ENCODE measurements at places on chromosomes 5 and 9. TPM values are rescaled to one million over a fixed set of nuclear protein-coding genes. Genes with fewer than 3 reads are reported as not detected.

DNA sequence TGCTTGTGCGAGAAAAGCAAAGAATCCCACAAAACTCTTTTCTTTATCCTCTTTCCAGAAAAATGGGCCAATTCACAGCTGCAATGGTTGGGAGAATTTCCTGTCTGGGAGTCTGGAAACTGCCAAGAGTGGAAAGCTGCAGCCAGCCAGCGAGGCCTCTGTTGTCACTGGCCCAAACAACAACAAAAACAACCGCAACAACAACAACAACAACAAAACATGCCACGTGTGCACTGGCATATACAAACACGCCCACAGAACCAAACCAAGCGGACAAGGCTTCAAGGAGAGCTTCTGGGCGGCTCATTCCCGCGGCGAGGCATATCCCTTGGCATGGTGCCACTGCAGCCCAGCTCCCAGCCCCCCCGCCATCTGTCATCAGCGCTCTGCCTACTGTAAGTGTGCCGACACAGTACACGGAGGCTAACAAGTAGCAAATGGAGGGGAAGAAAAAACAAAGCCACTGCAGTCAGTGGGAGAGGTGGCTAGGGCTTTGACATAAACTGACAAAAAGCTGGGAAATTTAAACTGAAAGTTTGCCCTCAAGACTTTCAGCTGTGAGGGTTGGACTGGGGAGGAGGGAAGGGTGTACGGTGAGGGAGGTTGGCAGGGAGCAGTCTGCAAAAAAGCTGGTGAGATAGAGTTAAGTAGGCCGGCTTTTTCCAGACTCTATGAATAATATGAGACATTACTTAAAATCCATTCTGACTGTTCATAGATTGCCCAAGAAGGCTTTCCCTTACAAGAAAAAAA lies 165.0 kb upstream of the ZNF462 start:
- H3K4me3 ChIP-seq: no peak overlapping the region
- no peaks in the 10 kb centered on the region for H3K27me3 ChIP-seq

- H3K4me3 ChIP-seq: no peak overlapping the region
- DNase-seq: no peak
- no peaks in the 10 kb centered on the region for H3K36me3 ChIP-seq
- no peak overlapping the region for H3K27ac ChIP-seq
- no peaks in the 10 kb centered on the region for H3K27me3 ChIP-seq
Observed at GRCh38 chr5:35160486-35161116, 69.7 kb downstream of the PRLR start.

DNA sequence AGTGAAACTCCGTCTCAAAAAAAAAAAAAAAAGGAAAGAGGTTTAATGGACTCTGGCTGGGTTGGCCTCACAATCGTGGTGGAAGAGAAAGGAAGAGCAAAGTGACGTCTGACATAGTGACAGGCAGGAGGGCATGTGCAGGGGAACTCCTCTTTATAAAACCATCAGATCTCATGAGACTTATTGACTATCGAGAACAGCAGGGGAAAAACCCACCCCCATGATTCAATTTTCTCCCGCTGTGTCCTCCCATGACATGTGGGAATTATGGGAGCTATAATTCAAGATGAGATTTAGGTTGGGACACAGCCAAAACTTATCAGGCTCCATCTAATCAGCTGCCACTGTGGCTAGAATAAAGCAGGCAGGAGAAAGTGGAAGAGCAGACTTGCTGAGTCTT lies 610.4 kb upstream of the NUDT12 start:
- no peaks in the 10 kb centered on the region for H3K27me3 ChIP-seq
- no peaks in the 10 kb centered on the region for H3K36me3 ChIP-seq
- H3K4me3 ChIP-seq: no peak overlapping the region
- H3K27ac ChIP-seq: no peak overlapping the region
- no peak for DNase-seq

- no peaks in the 10 kb centered on the region for H3K36me3 ChIP-seq
- H3K27ac ChIP-seq: no peak overlapping the region
- H3K4me1 ChIP-seq: no peaks in the 10 kb centered on the region
Observed at GRCh38 chr5:120499876-120500563, 35.9 kb downstream of the PRR16 start.

DNA sequence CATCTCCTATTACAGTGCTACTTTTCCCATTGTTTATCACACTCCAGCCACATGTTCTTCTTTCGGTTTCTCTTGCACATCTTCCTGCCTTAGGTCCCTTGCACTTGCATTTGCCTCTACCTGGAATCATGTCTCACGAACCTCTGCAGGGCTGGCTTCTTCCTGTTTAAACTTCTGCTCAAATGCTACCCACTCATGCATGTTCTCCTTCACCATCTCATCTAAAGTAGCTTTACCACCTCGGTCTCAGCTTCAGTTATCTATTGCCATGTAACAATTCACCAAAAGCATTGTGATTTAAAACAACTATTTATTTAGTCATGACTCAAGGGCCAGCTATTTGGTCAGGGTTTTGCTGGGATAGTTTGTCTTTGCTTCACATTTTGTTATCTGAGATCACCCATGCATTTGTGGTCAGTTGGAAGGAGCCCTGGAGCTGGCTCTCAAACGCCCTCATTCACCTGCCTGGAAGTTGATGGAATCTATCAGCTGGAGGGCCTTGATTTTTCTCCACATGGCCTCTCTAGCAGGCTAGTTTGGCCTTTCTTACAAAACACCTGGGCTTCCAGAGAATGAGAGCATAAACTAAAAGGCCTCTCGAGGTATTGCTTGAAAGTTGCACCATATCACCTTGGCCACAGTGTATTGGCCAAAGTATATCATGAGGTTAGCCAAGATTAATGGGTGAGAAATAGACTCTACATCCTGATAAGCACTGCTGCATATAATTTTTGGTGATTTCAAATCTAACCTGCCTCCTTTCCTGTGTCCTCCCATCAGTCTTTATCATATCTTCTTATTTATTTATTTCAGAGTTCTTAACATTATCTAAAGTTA lies 21.4 kb downstream of the SPINK1 start:
- H3K36me3 ChIP-seq: no peaks in the 10 kb centered on the region
- peaks cover 2% of the 10 kb centered on the region for H3K4me1 ChIP-seq
- no peaks in the 10 kb centered on the region for H3K27me3 ChIP-seq
- no peak overlapping the region for H3K27ac ChIP-seq

Gene SLC6A18
- not detected for total RNA-seq

Gene SNCAIP
- total RNA-seq: 8.0 TPM

Gene GABRA6
- total RNA-seq: not detected

Gene TMEM174
- not detected for total RNA-seq

Gene NRARP
- total RNA-seq: 55.1 TPM

All from GM23338 (cell line).